ENCODE measurements at places on chromosomes 3 and 15. TPM values are rescaled to one million over a fixed set of nuclear protein-coding genes. Genes with fewer than 3 reads are reported as not detected.

DNA sequence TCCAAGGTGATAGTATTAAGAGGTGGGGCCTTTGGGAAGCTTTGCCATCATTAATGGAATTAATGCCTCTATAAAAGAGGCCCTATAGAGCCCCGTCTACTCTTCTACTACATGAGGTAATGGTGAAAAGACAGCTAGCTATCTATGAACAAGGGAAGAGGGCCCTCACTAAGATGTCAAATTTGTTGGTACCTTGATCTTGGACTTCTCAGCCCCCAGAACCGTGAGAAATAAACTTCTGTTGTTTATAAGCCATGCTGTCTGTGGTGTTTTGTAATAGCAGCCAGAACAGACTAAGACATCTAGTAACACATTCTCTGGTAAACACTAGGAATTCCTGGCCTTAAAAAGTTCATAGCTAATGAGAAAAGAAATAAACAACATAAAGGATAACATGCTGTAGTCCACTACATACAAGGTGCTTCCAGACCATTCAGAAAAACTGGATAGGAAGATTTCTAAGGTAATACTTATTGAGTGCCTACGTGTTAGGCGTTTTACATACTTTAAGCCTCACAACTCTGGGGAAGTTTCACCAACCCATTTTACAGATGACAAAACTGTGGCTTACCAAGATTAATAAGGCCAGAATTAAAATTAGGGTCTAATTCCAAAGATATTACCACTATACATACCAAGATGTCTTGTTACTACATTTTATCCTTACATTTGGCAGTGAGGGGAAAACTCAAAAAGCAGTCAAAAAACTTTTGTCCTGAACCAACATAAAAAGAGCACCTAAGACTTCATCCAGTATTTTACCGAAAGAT lies 3.2 kb downstream of the UBE3A start:
- no peak for DNase-seq

- DNase-seq = no peak
These were observed 96.4 kb upstream of the P3H2 start for GRCh38 chr3:190217081-190217480.

DNA sequence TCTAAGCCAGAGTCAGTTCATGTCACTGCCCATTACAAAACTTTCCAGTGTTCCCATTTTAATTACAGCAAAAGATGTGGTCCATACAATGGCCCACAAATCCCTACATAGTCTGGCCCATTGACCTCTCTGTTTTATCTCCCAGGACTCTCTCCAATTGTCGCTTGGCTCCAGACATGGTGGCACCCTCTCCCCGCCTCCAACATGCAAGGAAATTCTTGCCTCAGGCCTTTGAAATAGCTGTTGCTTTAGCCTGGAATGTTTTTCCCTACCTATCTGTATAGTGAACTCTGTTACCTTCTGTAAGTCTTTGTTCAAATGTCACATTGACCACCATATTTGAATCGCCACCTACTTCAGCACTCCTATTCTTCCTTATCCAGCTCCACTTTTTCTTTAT lies 377.3 kb upstream of the MCTP2 start:
- DNase-seq = no peak

The RETNLB gene
- not detected for total RNA-seq

Measured in SK-MEL-5 (cell line).